ENCODE measurements at places on chromosomes 1 and 21. TPM values are rescaled to one million over a fixed set of nuclear protein-coding genes. Genes with fewer than 3 reads are reported as not detected.

- no peak for DNase-seq
Observed at GRCh38 chr1:162028726-162029125, 5.1 kb upstream of the OLFML2B start.

Gene SPATA21
- not detected for total RNA-seq

GRCh38 chr1:110783292-110783918 is 89.5 kb upstream of the CD53 start:
- peak; percentile 17 for DNase-seq

GRCh38 chr1:237619553-237619952 is 271.2 kb downstream of the ZP4 start:
- no peak for DNase-seq

Gene RGS13
- total RNA-seq: not detected

Gene GPBP1L1
- 87.6 TPM for total RNA-seq

GRCh38 chr1:98898940-98899339 is 105.7 kb downstream of the PLPPR5 start:
- no peak for DNase-seq

DNA sequence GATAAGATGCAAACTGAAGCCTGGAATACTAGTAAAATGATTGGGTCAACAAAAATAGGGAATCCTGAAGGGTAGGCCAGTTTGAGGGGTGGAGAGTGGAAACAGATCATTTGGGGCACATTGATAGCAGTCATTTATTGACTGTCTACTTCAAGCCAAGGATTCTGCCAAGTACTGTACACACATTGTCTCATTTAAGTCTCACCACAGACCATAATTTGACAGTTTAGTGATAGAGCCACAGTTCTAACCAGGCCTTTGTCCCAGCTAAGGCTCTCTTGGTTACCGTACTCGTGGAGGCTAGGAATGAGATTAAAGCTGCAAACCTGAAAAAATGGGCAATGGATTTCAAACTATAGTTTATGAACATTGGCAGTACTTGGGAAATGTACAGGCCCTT is 11.2 kb downstream of the RBM15 start:
- DNase-seq: no peak

DNA sequence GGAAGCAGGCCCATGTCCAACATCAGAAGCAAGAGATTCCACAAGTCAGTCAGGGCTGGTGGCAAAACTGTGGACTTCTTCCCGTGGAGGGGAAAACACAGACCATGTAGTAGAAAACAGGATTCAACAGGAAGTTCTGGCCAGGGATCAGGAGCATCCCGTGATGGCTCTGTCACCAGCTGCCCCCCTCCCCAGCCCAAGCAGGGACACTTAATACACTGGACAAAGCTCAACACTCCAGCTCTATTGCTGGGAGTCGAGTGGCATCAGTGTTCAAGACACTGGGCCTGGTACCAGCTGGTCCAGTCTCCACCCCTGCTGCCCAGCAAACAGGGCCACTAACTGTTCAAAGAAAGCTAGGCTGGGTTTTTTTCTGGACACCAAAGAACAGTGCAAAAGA is 3.7 kb downstream of the SLC45A3 start:
- no peak for DNase-seq

GRCh38 chr1:182615468-182616129 is 11.4 kb upstream of the RGS16 start:
- DNase-seq: no peak

- DNase-seq: no peak
Observed at GRCh38 chr1:183075861-183076260, 52.6 kb downstream of the LAMC1 start.

DNA sequence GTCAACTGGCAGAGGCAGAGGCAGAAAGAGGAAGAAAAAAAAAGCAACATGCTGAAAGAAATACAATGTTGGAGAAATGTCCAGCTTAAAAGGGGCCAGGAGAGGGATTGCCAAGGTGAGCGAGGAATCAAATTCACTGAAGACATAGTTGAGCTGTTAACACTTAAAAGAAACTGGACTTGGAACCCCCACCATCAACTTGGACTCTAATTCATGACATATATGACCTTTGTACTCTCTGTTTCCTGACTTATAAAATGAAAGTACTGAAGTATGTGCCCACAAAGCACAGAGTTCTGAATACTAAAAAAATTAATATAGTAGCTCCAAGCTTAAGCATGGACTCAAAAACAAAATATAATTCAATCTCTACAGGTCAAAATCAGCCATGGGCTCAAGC is 16.1 kb downstream of the PRR9 start:
- no peak for DNase-seq

DNA sequence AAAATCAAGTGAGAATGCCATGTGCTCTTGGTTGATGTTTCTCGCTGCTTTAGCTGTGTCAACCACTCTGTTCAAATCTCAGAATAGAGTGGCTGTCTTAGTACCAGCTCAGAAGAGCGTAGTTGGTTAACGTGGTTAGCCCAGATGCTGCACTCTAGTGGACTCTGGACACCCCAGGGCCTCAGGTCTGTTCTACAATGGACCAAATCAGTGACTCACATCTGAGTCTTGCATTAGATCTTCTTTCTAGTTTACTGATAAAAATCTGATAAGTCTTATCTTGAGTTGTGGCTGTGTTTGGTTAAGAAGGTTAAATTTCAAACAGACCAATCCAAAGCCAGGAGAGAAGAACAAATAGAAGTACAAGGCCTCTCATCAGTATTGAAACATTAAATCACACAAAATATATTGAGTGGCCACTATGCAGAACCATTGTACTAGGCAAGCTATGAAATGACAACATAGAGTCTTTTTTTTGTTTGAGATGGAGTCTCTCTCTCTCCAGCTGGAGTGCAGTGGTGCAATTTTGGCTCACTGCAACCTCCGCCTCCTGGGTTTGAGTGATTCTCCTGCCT is 104.1 kb downstream of the NR5A2 start:
- no peak for DNase-seq

DNA sequence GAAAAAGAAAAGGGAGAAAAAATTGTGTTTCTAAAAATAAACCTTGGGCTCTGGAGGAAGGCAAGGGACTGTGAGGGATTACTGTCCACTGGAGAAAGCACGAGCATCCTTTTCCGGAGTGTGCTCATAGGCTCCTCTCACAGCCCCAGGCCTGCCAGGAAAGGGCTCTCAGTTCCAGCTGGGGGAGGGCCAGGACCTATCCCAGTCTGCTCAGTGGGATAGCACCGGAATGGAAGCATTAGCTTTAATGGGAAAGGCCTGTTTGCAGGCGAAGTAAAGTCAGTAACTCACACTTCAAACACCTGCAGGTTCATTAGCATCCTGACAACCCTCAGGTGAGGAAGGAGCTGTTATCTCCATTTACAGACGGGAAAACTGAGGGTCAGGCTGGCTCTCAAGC is 113.9 kb upstream of the USP24 start:
- DNase-seq: no peak

- no peak for DNase-seq
Observed at GRCh38 chr1:170215072-170215885, 69.5 kb downstream of the NTMT2 start.

GRCh38 chr1:31145648-31146047 is 80.1 kb upstream of the PUM1 start:
- DNase-seq: no peak

Gene ZNF695
- total RNA-seq: 2.9 TPM

Gene TMEM50B
- total RNA-seq: 28.1 TPM

- DNase-seq: no peak
Observed at GRCh38 chr1:66947267-66947666, 22.5 kb downstream of the MIER1 start.

Gene LAMC1
- total RNA-seq: 428 TPM

GRCh38 chr1:93865253-93865652 is 13.8 kb downstream of the DNTTIP2 start:
- DNase-seq: no peak

Gene S100A11
- total RNA-seq: 33.5 TPM

Gene ECM1
- 0.35 TPM for total RNA-seq

GRCh38 chr1:17437260-17437579 is 2.3 kb downstream of the RCC2 start:
- DNase-seq: no peak

DNA sequence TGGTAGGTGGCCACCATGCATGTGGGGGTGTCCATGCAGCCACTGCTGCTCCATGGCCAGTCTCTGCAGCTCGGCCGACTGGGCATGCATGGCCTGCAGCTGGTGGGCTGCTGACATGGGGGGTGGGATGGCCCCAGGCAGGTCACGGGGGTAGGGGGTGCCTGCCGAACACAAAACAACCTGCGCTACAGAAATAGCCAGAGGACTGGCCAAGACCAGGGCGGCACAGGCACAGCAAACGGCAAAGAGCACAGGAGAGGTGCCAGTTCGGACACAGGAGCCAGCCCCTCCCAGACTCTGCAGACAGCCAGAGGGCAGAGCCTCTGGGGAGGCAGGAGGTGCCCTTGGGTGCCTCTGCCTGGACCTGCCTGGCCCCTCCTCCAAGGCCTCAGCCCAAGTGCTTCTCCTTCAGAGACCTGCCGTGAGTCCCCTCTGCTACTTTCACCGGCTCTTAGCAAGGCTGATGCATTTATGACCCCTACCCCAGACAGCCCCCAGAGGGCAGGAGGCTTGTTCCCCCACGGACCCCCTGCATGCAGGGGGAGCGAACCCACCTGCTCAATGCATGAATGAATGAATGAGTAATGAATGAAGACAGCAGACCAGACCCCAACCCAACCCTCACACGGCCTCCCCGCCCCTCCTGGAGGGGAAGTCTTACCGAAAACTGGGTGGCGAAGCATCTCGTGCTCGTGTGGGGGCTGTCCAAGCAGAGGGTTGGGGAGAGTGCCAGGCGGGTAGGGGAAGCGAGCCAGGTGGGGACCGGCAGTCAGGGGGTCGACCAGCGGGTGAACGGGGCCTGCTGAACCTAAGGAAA is 37.7 kb downstream of the SLC45A1 start:
- no peak for DNase-seq

DNA sequence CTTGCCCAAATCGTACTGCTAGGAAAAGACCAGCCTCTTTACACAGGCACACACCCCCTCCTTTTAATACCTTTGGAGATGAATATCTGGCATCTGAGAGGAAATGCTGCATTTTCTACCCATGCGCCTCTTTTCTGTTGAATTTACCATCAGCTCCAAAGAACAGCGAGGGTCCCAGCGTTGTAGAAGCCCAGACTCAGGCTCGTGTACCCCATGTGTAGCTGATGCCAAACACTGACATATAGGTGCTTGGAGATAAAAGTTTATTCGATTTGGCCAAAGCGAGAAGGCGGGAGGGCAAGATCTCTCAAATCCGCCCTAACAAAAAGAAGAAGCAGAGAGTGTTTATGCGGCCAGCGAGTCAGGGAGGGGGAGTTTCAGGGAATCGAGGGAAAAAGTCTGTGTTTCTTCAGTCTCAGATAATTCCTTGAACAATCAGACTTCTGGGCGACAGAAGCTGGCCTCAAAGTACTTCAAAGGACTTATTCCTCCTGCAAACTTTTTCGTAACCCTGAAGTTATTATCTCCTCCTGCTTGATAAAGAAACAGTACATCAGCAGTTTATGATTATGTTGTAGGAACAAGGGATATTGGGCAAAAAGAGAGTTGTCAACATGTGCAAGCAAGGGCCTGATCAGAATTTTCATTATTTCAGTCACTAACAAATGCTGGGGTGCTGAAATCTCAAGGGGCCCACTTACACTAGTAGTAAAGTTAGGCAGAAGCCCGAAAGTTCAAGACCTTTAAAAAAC is 642 bp upstream of the CREG1 start:
- DNase-seq: no peak

DNA sequence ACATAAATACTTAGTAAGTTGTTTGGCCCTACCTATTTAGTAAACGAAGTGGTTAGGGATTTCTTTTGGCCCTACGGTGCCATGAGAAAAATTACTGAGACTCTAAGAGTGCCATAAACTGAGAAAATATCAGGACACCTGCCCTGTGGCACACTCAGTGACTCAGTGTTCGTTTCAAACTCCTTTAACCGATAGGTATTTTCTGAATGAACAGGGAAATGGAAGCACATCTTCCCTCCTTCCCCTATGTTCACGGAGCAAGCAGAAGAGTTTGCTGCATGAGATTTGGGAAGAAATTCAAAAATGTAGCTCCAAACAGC is 134.2 kb downstream of the KAZN start:
- no peak for DNase-seq

DNA sequence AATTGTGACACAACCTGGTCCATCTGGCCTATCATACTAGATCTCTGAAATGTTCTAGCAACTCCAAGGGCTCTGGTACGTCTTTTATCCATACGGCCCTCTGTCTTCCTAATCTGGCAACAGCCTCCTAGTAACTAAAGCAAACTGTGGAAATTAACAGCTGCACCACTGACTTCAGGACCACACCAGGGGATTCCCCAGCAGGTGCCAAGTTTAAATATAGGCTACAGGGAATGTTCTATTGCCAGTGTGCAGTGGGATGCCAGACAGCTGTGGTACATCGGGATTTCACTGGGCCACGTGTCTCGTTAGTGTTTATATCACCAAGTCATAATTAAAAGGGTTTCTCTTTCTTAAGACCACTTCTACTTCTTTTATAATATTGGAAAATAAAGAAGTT is 94.3 kb downstream of the RGS2 start:
- DNase-seq: no peak

Gene DMBX1
- total RNA-seq: not detected

Gene LIX1L
- total RNA-seq: 28.6 TPM

DNA sequence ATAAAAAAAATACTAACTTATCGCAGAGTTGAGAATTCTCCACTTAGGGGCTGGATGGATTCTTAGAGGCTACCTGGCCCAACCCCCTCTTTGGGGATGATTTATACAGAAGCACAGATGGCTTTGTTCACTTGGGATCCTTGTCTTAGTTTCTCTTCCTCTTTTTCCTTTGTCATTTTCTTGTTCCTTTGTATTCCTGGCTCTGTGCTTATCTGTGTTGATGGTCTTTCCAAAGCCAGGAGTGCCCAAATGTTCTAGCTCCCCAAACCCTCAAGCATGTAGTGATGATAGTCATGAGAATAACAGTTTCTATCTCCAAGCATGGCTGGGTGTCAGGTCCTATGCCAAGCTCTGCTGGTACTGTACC is 27.4 kb downstream of the EPHB2 start:
- no peak for DNase-seq

Gene FRRS1
- 1.4 TPM for total RNA-seq
